NCI-H1436 treated with DMSO at 0.1 percent for 48 hours (cell line): ENCODE measurements at places on chromosomes 2 and 18.

DNA sequence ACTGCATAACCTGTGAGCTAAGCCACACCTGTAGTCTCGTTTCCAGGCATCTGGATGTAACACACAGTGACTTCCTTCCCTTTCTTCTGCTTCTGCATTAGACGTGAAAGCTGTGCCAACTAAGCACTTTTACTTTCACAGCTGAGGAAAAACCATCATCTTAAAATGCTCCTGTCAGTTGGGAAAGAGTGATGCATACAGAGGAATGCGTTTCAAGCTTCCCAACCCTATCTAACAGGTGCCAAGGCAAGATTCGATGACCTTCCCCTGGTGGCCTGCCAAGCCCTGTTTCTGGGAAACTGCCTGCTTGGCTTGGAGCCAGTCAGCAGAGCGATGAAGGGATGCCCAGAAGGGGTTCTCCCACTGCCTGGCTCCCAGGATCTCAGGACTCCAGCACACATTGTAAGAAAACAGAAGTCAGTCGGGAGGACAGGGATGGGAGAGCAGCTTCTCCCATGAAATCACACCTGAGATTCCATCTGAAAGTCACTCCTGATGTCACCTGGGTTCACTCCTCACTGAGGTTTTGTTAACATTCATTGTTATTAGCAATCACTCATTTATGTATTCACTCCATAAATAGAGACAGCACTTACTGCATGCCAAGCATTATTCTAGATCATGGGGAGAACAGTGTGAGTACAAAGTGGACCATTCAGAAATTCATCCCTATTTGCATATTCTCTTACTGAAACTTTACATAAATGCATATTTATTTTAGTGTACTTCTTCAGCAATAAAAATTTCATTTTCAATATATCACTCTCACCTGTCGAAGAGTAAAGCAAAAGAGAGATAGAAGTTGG, 64.1 kb downstream of the DTNA start:
- DNase-seq: no peak

DNA sequence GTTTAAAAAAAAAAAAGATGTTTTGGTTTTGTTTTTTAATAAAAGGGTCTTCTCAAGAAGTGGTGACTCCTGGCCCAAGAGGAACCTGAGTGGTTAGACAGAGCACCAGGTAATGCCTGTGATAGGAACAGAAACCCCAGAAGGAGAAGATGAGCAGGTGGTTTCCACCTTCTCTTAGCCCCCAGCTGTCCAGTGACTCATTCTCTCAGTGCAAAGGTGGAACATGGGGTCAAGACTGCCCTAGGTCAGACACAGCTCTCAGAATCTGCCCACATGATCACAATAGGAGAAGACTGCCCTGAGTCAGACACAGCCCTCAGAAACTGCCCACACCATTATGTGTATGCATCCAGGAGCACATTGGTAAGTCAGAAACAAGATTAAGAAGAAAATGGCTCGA, 61.8 kb downstream of the TBC1D8 start:
- DNase-seq: no peak

DNA sequence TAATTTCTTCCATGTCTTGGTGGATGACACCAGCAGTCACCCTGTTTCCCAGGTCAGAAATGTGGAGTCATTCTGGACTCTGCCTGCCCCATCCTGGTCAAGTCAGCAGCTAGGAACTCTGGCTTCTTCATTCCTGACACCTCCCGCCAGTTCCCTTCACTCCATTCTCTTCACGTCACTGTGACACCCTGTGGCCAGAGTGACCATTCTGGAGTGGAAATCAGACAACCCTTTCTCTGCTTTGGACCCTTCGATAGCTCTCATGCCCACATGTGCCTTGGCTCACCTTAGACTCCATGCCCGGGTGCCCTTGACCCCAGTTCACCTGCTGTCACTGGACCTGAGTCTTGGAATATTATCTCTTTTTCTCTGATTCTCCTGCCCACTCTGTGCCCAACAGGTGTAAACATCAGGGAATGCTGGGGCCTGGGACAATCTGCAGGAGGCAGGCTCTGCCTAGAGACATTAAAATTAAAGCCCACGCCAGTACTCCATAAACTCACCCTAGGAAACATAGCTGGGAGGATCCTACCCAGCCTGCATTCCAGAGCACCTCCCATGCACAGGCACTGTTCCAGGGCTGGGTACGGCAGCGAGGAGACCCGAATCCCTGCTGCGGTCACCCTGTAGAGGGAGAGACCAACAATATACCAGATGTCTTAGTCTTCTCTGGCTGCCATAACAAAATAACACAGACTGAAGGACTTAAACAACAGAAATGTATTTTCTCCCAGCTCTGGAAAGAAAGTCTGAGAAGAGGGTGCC, 41.1 kb upstream of the FAHD2A start:
- no peak for DNase-seq

- DNase-seq: no peak
Observed at GRCh38 chr2:177717831-177718618, 325.5 kb downstream of the AGPS start.

- DNase-seq: no peak
Observed at GRCh38 chr2:22817197-22817596, 567.8 kb upstream of the KLHL29 start.

DNA sequence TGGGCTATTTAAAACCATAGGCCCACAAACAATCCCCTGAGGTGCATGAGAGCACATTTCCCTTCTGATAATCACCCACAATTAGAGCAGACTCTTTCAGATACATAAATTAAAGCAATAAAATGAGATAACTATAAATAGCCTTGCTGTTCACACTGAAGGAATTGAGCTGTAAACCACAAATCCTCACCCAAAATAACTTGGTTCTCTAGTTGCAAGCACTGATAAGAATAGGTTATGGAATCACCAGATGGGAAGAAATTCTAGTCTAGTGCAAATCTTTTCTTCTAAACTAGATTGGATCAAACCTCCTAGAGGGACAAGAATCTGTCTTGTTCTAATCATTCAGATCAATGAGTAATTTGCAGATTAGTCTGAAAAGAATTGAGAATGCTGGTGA, 64.6 kb downstream of the NAB1 start:
- DNase-seq: no peak

GRCh38 chr2:64646007-64646880, 7.5 kb downstream of the SERTAD2 start:
- peak; percentile 7 for DNase-seq

DNA sequence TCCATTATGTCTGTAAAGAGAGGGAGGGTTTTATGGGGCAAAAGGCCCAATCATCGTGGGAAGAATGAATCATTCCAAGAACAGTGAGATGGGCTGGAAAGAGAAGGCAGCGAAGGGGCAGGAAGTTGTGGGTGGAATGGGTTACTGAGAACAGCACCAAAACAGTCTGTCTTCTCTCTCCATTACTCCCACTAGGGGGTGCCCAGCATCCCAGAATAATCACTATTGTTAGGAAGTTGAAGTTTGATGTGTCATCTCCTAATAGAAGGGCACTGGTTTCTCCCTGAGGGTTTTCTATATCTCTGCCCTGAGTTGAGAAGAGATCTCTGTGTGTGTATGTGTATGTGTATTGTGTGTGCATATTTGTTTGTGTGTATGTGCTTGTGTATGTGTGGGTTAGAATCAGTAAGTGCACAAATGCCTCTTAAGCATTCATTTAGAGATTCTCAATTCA, 76.6 kb upstream of the MAP4K3 start:
- DNase-seq: no peak
